Nucleus accumbens (tissue), 56 donors: ENCODE measurements at places on chromosomes 7 and 10.

GRCh38 chr10:46555713-46556514 is 544 bp downstream of the GPRIN2 start:
- no peak for DNase-seq

GRCh38 chr10:60576130-60577069 is 186.7 kb upstream of the ANK3 start:
- no peak for DNase-seq

DNA sequence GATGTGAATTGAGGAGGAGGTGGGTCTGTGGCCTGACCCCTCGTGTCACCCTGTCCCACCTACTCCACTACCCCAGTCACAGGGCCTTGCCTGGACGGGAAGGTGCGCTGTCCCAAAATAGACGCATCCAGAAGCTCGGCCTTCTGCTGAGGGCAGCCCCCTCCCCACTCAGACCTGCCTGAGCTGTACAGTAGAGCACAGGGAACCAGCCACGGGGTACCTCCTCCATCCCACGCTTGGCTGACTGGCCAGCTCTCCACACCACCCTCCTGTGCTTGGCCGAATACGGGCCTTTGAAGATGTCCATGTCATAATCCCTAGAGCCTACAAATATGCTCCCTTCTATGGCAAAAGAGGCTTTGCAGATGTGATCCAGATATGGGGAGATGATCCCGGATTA is 88.3 kb downstream of the CHST15 start:
- DNase-seq, result no peak

- no peak for DNase-seq
Measured at GRCh38 chr10:36313142-36313541, 671.0 kb upstream of the FZD8 start.

DNA sequence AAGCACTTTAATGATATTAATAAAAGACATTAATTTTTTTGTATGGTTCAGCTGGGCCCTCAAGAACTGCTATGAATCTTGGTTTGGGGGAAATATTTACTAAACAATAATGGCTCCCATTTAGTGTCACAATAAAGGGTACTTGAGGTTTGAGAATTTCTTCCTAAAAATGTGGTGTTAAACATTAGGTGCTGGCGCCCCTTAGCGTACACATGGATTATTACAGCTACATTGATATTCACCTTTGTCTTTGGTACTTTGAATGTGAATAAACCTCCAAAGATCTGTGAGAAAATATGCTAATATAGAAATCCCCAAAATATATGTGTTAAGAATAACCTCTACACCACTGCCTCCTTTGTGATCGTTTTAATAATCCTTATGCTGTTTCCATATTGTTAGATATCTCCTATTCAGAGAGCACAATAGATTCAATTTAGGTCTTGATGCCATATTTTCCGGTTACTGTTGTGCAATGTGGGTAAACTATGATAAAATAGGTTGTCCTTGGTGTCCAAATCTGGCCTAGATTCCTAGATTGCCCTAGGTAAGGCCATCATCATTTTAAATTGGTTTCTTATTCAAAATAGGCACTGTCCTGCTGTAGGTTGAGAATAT is 161.8 kb upstream of the CACNA2D1 start:
- DNase-seq, result no peak

GRCh38 chr7:73827567-73828106 is 3.2 kb upstream of the CLDN4 start:
- DNase-seq, result no peak

DNA sequence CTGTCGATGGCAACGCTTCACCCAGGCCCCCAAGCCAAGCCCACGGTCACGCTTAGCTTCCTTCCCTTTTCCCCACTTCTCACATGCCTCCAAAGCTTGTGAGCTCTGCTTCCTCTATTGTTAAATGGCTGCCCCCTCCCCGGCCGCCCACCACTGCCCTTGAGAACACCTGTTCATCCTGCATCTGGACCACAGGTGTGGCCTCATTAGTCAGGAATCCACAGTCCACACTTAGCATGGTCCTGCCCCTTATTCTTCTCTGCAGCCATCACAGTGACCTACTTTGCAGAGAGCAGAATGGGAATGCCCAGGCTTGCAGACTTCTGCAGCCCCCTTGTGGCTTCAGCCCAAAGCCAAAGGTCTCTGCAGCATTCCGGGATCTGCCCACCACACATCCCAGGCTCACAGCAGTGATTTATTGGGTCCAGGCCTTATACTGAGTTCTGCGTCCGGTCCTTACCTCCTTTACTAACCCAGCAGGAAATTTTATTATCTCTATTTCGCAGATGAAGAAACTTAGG is 66.9 kb downstream of the PTPRE start:
- peak; percentile 31 for DNase-seq

GRCh38 chr10:26725837-26726727 is 28.6 kb downstream of the PDSS1 start:
- DNase-seq, result no peak

- no peak for DNase-seq
Measured at GRCh38 chr7:38424750-38425463, 151.5 kb upstream of the TARP start.

- no peak for DNase-seq
Measured at GRCh38 chr7:76330261-76330660, 27.8 kb downstream of the HSPB1 start.

DNA sequence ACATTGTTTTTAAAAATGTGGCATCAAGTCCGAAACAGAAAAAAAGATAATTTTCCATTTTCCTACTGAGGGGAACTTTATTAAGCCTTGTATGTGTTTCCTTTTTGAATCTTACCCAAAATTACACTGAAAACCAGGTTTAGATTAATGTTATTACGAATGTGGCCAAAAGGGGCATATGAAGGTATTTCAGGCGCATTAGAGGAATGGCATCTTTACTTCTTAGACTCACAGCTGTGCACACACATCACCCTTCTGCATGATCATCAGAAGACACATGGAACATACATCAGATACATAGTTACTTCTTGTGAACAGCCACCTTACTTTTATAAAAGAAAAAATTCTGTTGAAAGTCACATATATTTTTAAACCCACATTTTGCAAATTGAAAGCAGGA is 58.6 kb upstream of the ZPBP start:
- no peak for DNase-seq

DNA sequence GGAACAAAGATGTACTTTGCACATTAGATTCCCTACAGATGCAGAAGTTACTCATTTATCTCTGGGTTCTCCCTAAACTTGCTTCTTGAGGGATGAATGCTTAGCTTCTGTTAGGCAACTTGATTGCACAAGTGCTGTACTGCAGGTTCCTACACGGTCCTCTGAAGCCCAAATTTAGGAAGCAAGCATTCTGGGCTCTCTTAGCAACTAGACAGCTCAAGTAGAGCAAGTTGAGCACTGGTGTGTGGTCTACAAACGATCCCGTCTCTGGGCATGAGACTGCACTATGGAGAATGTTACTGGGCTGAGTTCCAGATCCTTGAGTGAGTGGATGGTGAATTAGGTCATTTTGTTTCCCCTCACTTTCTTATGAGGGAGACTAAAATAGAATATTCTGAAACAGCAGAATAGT is 14.3 kb downstream of the SEMA3D start:
- no peak for DNase-seq

- no peak for DNase-seq
Measured at GRCh38 chr10:2878818-2879217, 188.5 kb upstream of the PFKP start.

- DNase-seq, result no peak
Measured at GRCh38 chr7:70037171-70037933, 439.1 kb downstream of the AUTS2 start.

DNA sequence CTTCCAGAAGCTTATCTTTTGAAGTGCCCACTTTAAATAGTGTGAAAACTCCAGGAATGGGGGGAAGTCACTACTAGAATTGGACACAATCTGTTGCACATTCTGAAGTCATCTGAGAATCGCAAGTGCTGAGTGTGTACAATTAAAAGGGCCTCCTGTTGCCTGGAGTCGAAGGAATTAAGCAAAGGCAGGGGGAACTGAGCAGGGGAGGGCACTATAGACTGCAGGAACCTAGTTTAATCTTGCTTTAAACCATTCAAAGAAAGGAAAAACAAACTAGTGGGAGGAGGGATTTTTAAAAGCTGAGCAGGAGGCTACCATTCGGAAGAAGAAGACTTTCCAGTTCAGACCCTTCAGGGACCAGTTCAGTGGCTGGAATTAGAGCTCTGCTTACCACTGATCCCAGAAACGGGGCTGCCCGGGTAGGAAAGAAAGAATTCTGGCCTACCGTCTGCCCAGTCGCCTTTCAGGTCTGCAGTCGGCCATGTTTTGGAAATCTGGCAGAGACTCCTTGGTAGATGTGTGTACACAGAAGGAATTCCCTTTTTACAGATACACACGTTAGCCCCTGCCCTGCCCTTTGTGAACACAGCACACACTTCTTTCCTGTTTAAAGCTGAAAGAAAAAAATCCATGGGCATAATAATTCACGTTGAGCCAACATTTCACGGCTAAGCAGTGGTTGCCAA is 610.6 kb upstream of the FOXK1 start:
- no peak for DNase-seq

DNA sequence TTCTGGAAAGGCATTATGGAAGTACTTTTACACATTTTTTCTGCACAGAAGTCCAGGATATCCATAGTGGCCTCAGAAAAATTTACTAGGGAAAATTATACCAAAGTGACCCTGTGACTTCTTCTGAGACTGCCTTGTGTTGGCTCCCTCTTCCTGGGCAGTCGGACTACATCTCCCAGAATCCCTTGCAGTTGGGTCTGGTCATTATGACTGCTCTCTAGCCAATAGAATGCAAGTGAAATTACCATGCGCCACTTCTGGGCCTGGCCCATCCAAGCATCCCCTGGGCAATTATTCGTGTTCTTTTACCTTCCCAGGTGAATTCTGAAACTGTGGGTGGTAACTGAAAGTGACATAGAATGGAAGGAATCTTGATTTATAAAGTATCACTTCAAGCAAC is 430.9 kb downstream of the ACTR3B start:
- no peak for DNase-seq

GRCh38 chr7:87263537-87263936 is 44.0 kb upstream of the TMEM243 start:
- no peak for DNase-seq

GRCh38 chr10:132783165-132783939 is 2.6 kb downstream of the NKX6-2 start:
- DNase-seq, result no peak

DNA sequence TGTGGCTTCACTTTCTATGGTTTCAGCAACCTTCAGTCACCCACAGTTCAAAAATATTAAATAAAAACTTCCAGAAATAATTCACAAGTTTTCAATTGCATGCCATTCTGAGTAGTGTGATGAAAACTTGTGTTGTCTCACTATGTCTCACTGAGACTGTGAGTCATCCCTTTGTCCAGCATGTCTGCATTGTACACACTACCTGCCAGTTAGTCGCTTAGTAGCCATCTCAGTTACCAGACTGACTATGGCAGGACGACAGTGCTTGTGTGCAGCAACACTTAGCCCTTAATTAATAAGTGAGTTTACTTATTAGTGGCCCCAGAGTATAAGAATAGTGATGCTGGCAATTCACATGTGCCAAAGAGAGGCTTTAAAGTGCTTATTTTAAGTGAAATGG is 22.5 kb downstream of the CCDC186 start:
- no peak for DNase-seq

- no peak for DNase-seq
Measured at GRCh38 chr7:82156893-82157292, 286.7 kb downstream of the CACNA2D1 start.

DNA sequence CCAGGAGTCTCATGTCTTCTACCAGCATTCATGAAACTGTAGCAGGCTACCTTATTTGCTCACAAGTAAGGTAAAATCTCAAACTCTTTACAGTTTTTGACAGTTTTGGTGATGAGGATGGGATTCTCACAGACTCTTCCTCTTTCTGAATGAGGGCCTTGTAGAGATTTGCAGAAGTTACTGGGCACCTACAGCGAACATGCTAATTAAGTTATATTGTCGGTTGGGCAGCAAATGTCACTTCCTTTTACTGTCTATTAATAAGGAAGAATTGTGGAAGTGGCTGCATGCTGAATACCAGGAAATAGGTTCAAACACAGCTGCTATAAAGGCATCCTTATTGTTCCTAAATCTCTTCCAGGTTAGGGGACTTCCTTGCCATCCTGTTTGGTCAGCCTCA is 189.6 kb downstream of the DNAJC1 start:
- DNase-seq, result no peak

GRCh38 chr7:80659120-80660055 is 20.9 kb downstream of the CD36 start:
- DNase-seq, result no peak

DNA sequence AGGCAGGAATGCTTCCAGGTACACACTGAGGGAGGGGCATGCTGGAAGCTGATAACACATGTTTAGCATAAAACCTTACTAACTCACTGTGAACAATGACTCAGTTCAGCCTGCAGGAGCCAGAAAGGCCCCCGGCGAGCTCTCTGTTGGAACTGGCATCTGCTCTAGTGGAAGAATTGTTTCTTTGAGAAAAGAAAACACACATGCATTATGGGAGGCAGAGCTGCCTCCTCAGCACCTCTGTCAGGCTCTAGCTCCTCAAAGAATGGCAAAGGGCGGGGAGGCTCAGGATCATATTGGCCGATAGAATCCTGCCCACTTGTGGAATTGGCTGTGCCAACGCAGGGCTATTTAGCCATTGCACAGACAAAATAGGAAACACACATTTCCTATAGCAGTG is 338.3 kb downstream of the CXCL12 start:
- no peak for DNase-seq

- no peak for DNase-seq
Measured at GRCh38 chr7:129480674-129481363, 21.5 kb upstream of the SMKR1 start.

DNA sequence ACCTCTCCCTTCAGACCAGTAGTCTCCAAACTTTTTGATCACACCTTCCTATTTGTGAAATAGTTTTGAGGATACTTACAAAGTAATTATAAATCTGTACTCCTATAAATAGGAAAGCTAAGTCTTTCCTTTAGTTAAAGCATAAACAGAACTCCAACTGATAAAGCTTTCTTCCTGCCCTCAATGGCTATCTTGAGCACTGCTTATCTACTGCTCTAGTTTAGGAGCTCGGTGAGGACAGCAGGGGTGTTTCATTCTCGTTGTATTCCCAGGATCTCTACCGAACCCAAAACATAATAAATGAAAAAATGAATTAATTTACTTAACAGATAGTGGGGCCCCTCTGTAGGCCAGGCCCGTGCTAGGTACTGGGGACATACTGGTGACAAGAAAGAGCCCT is 17.7 kb downstream of the SORBS1 start:
- no peak for DNase-seq

GRCh38 chr10:71661060-71661622 is 58.4 kb downstream of the C10orf105 start:
- no peak for DNase-seq

DNA sequence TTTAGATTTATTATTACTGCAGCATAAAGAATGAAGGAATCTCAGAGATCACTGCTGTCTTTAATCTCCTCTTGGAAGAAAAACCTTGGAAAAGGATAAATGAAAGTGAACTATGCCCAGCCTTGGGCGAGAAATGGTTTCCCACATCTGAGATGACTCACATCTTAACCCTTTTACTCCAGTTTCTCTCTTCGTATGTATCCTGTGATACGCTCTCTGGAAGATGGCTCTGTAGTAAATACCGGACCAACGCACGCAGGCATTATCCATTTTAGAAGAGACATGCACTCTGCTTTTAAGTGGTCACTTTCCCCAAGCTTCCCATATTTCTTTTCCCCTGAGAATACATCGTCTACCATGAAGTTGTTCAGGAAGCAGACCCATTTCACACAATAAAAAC is 207.3 kb upstream of the BMPER start:
- DNase-seq, result no peak
